CD4-positive, alpha-beta T cell treated with Interleukin-17A for 4 hours (primary cell): ENCODE measurements at places on chromosomes 3 and 15.

DNA sequence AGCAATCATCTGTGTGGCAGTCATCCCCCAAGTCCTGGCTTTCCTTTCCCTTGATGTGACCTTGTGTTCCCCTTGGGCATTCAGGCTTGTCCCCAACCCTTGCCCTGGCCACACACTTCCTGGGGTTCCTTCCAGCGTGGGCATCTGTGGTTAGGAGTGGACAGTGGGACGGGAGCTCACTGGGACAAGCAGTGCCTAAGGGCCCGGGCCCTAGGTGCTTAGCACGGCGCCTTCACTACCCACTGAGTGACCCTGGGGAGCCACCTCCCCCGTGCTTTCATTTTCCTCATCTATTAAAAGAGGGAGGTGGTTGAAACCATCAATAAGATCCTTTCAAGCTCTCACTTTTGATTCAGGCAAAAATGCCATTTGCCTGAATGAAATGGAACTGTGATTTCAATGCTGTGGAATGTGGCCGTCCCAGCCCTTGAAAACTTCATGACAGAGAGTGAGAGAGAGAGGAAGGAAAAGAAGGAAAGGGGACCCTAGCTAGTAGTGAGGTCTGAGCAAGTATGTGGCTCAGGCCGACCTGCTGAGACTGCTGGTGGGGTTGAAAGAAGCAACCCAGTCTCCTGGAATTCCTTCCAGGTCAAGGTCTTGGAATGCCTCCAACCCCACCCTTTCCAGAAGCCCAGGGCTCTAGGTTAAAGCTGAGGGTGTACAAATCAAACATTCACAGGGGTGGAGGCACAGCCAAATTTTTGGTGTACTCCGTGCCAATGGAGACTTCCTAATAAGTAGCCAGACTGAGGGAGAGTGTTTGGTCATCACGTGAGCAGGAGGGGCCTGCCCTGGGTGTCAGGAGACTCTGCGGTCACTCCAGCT is 302.9 kb downstream of the TLE3 start:
- DNase-seq: no peak

GRCh38 chr3:20197775-20198174 is 11.8 kb upstream of the SGO1 start:
- no peak for DNase-seq

- DNase-seq: no peak
Measured at GRCh38 chr15:93467337-93467736, 378.3 kb upstream of the RGMA start.

DNA sequence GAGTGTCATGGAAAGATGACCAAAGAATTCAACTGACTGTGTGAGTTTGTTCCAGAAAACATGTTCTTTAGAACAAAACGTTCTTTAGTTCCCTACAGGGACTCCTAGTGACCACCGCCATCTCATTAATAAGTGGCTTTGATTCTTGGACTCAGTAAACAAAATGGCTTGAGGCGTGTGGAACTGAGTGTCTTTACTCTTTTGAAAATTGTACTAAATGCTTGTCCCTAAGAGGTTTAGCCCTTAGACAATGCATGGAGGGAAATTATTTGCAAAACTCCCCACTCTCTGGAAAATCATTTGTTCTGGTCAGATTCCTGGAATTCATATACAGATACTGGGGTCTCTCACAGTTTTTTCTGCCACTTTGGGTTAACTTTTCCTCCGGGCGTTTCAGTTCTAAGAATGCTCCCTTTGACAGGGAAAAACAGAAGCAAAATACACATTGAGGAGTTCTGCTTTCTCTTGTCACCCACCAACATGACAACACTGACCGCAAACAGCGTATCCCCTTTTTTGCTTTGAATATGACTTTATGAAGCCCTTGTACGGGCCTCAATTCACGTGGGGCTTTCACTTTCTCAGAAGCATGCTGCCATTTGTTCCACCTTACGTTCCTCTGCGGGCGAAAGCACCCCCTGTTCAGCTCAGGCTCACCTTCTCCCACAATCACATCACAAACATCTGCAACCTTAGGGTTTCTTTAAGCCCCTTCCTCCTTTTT is 15.3 kb upstream of the NRROS start:
- peak; percentile 37 for DNase-seq

DNA sequence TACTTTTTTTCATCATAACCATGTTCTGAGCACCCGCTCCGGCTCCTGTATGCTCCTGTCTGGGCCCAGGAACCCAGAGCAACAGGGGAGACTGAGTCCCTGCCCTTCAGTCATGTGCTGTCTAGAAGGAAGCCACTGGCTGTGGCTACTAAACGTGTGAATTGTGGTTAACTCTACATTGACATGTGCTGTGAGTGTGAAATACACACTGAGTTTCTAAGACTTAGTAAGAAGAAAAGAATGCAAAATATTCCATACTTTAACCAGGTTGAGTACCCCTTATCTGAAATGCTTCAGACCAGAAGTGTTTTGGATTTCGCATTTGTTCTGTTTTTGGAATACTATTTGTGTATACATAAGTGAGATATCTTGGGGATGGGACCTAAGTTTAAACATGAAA is 42.8 kb upstream of the CGNL1 start:
- DNase-seq: no peak

DNA sequence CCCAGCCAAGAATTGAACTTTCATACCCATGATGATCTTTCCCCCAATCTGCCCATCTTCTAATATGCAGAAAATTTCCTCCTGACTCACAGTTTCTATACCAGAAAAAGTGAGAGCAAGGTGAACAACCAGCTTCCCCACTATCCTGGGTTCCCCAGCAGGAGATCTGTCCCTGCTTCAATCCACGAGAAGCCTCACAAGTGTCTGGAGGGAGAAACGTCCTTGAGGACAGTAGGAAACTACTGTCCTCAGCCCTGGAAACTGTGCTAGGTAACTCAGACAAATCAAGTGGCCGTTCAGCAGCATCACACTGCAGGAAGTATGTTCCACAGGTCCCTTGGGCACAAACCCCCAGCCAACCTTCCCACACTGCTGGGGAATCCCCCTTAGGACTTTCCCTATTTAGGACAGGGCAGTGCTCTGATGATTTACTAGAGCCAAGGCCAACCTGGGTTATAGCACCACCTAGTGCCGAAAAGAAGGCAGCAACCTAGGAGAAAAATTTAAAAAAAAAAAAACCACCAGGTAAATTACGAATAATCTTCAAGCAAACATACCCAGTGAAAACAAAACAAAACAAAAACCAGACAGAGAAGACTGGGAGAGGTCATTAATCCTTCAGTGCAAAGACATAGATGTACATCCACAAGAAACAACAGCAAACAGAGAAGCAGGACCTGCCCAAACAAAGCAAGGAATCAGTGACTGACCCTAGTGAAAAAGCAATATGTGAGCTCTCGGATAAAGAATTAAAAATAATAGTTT is 36.0 kb downstream of the MORC1 start:
- DNase-seq: peak; percentile 10

- no peak for DNase-seq
Measured at GRCh38 chr15:63067976-63068743, 25.6 kb downstream of the TPM1 start.

DNA sequence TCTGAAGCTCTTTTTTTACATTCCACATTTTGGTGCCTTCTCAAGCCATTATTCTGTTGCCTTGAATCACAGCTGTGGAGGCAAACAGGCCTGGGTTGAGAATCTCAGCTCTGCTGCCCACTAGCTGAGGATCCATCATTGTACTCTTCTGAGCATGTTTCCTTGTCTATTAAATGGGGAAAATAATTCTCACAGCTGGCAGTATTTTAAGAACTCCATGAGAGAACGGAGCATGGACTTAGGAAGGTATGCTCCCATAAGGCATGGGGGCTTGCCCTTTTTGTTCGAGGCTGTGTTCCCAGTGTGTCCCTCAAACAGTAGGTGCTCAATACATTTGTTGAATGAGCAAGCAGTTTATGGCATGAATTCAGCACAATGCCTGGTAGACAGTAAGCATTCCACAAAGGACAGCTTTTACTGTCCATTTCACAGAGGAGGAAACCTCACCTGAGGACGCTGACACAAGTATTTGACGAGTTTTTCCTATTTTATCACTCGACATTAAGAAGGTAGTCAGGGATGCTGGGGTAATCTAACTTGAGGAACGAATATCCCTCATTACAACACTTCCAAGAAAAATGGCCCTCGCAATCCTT is 2.1 kb upstream of the PTPRG start:
- DNase-seq: no peak
